ENCODE measurements at places on chromosomes 1 and 21. TPM values are rescaled to one million over a fixed set of nuclear protein-coding genes. Genes with fewer than 3 reads are reported as not detected.

DNA sequence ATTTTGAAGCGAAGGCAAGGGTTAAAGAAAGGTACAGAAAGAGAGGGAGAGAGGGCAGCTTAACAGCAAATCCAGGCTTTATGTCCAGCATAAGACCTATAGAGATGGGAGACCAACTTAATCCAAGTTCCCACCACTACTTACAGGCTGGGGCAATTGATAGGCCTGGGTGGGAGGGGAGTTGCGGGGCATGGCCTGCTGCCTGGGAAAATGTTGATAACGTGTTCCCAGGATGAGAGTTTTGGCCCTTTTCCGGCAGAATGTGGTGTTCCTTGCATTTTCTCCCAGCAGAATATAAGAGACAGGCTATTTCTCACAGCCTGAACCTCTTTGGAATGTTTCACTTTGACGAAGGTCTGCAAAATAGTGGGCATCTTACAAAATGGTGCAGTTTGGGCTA lies 34.9 kb upstream of the PLA2G5 start:
- DNase-seq = no peak

Gene ALG14
- 2.8 TPM for total RNA-seq

Gene OR2G2
- total RNA-seq = not detected

Gene S100B
- not detected for total RNA-seq

DNA sequence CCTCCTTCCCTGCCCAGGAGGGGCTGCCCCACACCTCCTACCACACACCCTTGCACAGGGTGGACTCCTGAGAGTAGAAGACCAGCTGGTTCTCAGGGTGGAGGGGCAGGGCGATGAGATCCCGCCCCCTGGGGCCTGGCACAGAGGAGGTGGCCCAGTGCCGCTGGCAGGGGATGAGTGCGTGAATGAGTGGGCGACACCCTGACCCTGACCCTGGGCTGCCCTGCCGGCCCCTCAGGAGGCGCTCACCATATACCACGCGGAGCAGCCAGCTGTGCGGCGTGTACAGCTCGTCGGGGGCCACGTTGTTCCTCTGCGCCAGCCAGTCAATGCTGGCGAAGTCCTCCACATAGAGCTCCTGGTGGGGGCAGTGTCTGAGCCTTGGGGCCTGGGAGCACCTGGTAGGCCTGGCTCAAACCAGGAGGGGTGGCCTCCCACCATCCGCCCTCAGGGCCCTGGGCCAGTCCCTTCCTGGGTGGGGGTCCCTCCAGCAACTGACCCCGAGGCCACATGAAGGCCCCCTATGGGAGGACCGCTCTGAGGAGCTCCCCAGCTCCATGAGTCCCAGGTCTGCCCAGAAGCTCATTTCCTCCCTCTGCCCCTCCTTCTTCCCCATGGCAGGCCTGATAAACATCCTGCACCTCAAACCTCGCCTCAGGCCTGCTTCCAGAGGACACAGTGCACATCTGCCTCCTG lies 13.0 kb downstream of the LSS start:
- no peak for DNase-seq

Gene HES3
- not detected for total RNA-seq

Gene CHIA
- total RNA-seq = not detected

Gene RHD
- total RNA-seq = not detected

GRCh38 chr1:46492269-46492853 lies 2.7 kb downstream of the DMBX1 start:
- no peak for DNase-seq

Gene MYOG
- not detected for total RNA-seq

DNA sequence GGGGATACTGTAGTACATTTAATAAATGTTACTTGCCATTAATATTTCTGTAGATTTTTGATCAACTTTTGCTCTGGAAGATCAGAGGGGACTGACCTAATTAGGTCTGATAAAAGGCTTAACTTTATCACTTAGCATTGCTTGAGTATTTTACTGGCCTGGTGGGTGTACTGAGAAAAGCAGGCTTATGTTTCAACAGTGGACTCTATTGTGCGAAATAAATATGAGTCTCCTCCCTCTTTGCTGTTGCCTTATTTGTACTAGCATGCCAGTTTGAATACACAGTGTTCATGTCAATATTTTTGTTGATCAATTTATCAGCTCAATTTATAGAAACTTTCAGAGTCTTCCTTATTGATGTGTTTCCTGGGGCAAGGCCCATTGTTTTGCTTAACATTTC lies 49.1 kb downstream of the EBNA1BP2 start:
- no peak for DNase-seq

Gene RBM8A
- total RNA-seq = 129 TPM
